Dermis microvascular lymphatic vessel endothelial cell (primary cell): ENCODE measurements at places on chromosomes 5 and 9. TPM values are rescaled to one million over a fixed set of nuclear protein-coding genes. Genes with fewer than 3 reads are reported as not detected.

The NEUROG1 gene
- total RNA-seq: not detected in 2 replicates

The DAB2 gene
- 77.5 and 222 TPM in 2 replicates for total RNA-seq

The STKLD1 gene
- 0.26 and 0.38 TPM in 2 replicates for total RNA-seq

The IFNW1 gene
- total RNA-seq: not detected in 2 replicates

The MSMP gene
- 142 and 187 TPM in 2 replicates for total RNA-seq

The SLC36A3 gene
- not detected in 2 replicates for total RNA-seq

The GABRA1 gene
- total RNA-seq: not detected in 2 replicates

The ZNF483 gene
- 1.6 and 1.8 TPM in 2 replicates for total RNA-seq

The PCDHB14 gene
- total RNA-seq: 0.51 and 1.3 TPM in 2 replicates

The MEGF10 gene
- total RNA-seq: 0.90 and 3.4 TPM in 2 replicates

The EGFLAM gene
- 0.13 and 0.25 TPM in 2 replicates for total RNA-seq

The TPPP gene
- total RNA-seq: 0.13 TPM in 2 replicates

The SLC1A1 gene
- 4.2 and 7.2 TPM in 2 replicates for total RNA-seq

The SREK1IP1 gene
- 13.5 and 13.6 TPM in 2 replicates for total RNA-seq
